ENCODE measurements at places on chromosomes 3 and 15.

GRCh38 chr3:189778340-189778950, 147.3 kb downstream of the TP63 start:
- no peak for DNase-seq

- DNase-seq = no peak
Observed at GRCh38 chr15:101841656-101842055, 29.7 kb downstream of the OR4F15 start.

- DNase-seq = no peak
Observed at GRCh38 chr3:139537361-139537760, 2.2 kb downstream of the RBP1 start.

- no peak for DNase-seq
Observed at GRCh38 chr3:12579456-12579855, 22.6 kb downstream of the MKRN2 start.

- no peak for DNase-seq
Observed at GRCh38 chr3:43515208-43515917, 106.4 kb downstream of the ANO10 start.

DNA sequence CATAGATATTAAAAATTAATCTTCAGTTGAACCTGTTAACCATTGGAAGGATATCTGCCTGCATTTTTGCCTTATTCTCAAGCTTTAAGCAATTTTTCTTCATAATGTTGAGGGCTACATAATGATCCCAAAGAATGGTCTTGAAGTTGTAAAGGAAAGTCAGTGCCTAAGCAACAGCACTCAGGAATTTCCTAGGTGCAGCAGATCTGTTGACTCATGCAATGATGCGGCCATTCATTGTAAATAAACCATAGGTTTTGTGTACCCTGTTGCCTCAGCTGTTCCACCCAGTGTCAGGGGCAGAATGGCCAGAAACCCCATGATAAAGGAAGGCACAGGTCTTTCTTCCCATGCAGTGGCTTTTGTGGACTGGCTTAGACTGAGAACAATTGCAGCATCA, 78.4 kb upstream of the TRIM42 start:
- DNase-seq = no peak

DNA sequence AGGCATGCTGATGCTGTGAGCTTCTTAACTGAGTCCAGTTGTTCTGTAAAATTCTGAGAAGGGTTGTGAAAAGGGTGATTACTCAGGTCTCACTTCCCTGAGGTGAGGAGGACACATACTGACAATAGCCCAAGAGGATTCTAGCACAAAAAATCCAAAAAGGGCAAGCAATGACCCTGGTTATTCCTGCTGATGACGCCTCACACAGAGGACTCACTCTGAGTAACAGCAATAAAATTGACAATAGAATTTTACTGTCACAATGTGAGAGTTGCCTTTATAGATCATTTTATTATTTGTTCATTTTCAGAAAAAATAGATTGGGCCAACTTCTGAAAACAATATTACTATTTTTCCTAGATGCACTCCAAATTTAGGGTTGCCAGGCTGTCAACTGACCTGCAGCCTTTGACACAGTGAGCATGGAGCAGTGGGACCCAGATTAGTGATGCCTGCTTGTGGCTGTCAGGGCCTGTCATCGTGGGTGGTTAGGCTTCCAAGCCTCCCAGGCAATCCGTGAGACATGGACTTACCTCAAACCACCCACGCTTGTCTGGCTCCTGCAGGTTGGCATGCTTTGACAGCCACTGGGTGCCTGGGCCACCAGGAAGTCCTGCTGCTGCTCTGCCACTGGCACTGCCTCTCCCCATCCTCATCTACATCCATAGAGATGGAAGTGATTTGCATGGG, 396.0 kb upstream of the THBS1 start:
- DNase-seq = no peak

- DNase-seq = no peak
Observed at GRCh38 chr3:78257951-78258530, 1218.1 kb downstream of the ROBO2 start.

DNA sequence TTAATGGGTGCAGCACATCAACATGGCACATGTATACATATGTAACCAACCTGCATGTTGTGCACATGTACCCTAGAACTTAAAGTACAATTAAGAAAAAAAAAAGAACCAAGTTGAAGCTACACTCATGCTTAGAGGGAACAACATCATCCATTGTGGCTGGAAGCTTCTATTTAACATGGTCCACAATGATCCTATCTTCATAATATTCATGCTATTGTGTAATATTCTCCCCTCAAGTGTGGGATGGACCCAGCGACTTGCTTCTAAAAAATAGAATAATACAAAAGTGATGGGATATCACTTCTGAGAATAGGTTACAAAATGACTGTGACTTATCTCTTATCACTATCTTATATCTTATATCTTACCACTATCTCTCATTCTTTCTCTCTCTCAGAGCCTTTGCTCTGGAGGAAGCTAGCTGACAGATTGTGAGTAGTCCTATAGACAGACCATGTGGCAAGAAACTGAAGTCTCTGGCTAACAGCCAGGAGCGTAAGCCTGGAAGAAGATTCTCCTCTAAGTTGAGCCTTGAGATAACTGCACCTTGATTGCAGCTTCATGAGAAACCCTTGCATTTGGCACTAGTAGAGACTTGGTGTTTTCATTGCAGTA, 198.5 kb upstream of the MRPL3 start:
- DNase-seq = no peak

DNA sequence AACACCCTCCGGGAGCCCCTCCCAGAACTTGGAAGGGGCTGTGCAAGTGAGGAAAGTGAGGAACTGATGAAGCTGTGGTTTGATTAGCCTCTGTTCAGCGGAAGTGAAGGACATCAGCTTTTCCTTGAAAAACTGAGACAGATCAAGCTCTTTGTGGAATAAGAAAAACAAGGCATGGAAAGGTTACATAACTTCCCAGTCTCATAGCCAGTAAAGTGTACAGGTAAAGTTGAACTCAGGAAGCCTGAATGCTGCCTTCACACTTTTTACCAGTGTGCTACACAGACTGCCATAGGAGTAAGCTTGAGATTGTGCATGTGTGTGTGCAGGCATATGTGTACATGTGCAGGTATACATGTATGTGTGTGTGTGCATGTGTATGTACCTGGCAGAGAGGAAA, 293.2 kb downstream of the FGF12 start:
- no peak for DNase-seq

GRCh38 chr3:36904641-36905040, 40.2 kb downstream of the TRANK1 start:
- DNase-seq = peak; percentile 37

GRCh38 chr3:143831994-143832393, 16.3 kb downstream of the SLC9A9 start:
- no peak for DNase-seq

DNA sequence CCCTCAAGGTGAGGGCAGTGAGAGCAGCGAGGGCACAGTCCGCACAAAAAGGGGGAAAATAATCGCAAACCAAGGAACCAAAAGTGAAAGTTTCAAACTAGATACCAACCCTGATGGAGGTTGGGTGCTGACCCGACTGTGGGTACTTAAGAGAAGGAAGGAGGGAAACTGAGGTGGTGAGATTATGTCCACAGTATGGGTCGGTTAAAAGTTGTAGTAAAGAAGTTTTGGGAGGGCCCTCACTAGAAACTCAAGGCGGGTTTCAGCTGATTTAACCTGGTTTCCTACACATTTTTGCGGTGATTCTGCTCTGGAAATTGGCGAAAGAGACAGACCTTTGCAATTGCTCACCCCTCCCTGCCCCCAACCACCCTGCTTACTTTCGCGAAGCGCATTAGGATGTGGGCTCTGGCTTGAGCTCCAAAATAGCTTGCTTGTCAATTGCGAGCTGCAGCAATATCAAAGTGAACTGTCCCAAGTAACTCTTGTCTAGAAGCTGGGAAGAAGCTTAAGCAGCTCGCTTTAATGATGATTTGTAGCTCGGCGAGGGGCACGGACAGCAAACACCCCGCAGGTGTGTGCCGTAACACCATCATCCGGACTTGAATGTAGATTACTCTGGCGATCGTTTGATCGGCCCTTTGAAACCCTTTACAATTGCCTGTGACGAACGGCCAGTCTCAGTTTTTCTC, 15.8 kb downstream of the SOX2 start:
- DNase-seq = no peak

GRCh38 chr15:28873585-28874190, 12.1 kb upstream of the APBA2 start:
- no peak for DNase-seq

- peak; percentile 33 for DNase-seq
Observed at GRCh38 chr3:107598926-107599771, 76.4 kb downstream of the BBX start.

- DNase-seq = peak; percentile 83
Observed at GRCh38 chr15:65421360-65422215, 1.2 kb downstream of the IGDCC4 start.

DNA sequence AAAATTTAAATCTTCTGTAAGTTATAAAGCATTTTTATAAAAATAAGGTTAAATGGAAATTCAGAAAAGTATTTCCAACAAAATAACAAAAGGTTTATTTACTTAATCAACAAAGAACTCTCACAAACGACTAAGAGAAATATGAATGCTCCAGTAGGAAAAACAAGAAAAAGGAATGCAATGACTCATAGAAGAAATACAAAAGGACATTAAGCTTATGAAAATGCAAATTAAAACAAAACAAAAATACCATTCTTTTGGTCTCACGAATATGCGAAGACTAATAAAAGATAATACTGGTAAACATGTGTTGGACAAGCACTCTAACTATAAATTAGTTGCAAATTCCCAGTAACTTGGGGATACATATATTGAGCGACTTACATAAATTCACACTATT, 17.5 kb upstream of the TBC1D5 start:
- no peak for DNase-seq
